ENCODE measurements at places on chromosomes 5 and 9.

DNA sequence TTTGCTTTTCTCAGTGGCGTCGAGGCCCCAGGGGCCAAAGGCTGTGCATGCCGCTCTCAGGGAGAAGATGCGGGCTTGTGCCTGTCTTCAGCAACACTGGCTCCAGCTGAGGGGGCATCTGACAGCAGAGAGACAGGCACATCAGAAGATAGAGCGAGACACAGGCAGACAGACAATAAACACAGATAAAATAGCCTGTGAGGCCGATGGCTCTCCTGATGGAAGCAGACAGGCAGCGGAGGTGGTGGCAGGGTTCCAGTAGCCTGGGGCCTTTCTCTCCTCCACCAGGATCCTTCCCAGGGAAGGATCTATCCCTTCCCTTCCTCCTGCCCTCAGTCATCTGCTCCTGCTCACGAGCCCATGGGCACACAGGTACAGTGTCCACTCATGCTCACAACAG is 16.6 kb upstream of the UNC5A start:
- no peak for DNase-seq

- no peak for DNase-seq
These were observed 17.5 kb downstream of the IRF1 start for GRCh38 chr5:132473019-132473531.

DNA sequence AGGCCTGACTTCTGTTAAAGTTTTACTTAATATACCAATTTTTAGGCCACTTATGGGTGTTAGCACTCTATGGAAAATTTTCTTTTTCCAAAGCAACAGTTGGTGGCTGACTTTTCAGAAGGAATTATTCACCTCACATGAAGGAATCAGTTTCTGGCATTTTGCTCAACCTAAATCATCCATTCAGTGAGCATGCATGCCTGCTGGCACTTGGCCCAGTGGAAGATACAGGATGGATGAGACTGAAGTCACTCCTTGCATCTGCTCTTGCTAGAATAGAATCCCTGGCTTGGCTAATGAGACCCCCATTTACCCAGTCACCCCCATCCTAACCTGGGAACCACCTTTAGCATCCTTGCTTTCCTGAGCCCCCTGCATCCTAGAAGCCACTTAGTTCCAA is 131.7 kb downstream of the WDR41 start:
- DNase-seq: no peak

DNA sequence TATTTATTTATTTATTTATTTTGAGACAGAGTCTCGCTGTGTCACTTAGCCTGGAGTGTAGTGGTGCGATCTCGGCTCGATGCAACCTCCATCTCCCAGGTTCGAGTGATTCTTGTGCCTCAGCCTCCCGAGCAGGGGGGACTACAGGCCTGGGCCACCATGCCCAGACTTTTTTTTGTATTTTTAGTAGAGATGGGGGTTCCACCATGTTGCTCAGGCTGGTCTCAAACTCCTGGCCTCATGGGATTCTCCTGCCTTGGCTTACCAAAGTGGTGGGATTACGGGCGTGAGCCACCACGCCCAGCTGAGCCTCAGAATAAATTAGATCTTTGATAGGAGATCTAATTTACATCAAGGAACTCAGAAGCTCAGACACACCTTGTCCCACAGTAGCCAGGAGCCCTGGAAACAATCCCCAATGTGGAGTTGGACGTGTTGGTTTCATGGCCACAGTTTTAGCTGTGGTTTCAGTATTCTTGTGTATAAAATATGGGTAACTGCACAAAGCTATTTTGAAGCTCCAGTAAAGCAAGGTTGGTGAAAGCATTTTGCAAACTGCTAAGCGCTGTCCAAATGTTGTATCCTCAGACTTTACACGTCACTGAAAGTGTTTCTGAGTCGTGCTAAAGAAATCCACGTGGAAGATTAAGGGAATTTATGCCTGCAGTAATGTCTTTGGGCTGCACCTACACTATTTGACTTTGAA is 3.0 kb upstream of the HNRNPAB start:
- DNase-seq: no peak

DNA sequence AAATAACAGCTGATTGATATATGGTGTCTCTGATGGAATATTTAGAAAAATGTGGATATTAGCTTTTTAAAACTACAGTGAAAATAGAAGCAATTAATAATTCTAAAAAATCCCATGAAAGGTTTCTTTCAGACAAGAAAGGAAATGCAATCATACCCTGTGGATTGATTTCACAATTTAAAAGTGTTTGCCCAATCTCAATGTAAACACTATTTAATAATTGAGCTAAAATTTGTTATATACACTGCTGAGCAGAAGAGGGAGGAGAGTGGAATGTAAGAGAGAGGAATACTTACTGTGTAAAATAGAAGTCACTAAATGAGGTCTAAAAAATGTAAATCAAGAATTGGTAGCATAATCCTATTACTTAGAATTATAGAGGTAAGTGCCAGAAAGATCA is 76.9 kb downstream of the FEM1C start:
- no peak for DNase-seq

- no peak for DNase-seq
These were observed 106.0 kb downstream of the ARRDC3 start for GRCh38 chr5:91277093-91277626.

DNA sequence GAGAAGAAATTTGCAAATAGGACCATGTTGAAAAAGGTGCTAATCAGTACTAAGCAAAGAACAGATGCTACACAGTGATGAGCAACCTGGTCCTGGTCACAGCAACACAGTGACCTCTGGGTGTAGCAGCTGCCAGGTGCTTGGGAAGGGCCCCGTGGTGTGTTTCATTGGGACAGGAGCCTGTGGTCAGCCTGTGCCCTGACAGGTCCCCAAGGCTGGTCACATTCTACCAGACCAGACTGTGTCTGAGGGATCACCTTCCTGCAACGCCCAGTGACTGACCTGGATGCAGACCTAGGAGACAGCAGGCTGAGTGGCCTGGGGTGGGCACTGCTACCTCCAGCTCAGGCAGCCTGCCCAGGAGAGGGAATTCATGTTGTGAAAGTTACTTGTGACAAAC is 54.8 kb upstream of the FAM120AOS start:
- DNase-seq: no peak

- no peak for DNase-seq
These were observed 87.3 kb downstream of the CFAP90 start for GRCh38 chr5:7763621-7764072.

DNA sequence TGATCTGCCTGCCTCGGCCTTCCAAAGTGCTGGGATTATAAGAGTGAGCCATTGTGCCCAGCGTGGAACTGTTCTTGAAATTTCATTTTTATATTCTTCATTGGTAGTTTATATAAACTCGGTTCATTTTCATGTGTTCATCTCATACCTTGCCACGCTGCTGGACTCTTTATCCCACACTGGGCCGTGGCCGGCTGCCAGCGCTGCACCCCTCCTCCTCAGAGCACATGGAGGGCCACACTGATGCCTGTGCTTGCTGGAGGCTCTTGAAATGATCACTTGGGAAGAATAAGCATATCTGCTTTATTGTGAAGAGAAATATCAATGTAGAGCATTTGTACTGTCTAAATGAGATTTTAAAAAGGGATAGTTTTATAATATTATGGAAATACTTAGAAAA is 69.5 kb downstream of the EHMT1 start:
- DNase-seq: no peak

GRCh38 chr9:134224127-134224526 is 59.8 kb upstream of the RNU6ATAC start:
- no peak for DNase-seq

DNA sequence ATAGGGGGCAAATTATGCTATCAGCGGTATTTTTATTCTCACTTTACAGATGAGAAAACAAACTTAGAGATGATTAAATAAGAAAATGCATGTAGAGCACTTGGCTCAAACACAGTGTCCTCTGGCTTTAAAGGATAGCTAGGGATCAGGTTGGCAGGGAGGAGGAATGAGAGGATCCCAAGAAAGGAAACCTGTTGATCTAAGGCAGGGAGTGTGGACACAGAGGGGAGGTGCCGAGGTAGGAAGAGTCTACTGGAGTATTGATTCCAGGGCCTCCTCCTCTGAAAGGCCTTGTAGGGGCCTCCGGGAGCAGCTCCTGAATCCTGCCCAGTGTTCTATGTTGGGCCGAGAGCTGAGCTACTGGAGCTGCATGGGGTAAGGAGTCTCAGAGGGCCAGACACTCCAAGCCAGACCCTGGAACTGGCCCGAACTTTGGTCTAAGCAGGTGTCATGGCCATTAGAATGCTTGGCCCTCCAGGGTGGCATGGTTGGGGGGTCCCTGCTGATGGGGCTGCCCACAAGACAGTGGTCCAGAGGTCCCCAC is 30.4 kb upstream of the TCF7 start:
- DNase-seq: no peak

- DNase-seq: no peak
These were observed 104.8 kb downstream of the CFAP95 start for GRCh38 chr9:69925452-69925851.

All from GDM1 (cell line).